Adrenal gland (tissue), 19 donors: ENCODE measurements at places on chromosomes 3 and 15. TPM values are rescaled to one million over a fixed set of nuclear protein-coding genes. Genes with fewer than 3 reads are reported as not detected.
A peak's percentile ranks its signal among the peaks of the same experiment; 100 is the strongest.

FBXL2 gene
- 25.5 TPM for total RNA-seq

PLAAT1 gene
- total RNA-seq: 2.3 TPM

APBA2 gene
- total RNA-seq: 4.1 TPM

FAM81A gene
- not detected for total RNA-seq

ILDR1 gene
- not detected for total RNA-seq

GPR176 gene
- total RNA-seq: 2.1 TPM

DNA sequence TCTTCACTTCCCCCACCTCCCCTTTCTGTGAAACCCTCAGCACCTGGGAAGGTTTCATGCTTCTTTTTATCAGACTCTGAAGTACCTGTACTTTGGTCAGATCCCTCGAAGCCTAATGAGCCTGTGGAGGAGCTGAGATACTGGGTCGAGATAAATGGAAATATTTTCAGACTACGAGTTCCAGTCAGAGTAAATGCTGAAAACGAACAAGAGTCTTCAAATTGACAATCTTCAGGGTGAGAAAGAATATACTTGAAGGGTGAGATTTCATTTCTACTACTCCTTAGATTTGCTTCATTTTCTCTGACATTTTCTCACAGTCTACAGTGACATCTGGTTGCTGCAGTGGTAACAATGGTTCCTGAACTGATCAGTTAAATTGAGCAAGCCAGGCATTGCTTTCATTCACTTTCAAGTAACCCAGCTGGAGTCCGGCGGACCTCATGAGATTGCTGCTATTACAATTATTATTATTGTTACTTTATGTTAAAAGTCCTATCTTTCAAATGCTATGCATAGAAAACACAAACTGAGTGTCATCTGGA lies 337.2 kb downstream of the VGLL3 start:
- no peak for DNase-seq

- no peak for DNase-seq
These were observed 304.5 kb downstream of the AGBL1 start for GRCh38 chr15:86384186-86384585.

- peak; percentile 86 for DNase-seq
These were observed 35.6 kb upstream of the MUC4 start for GRCh38 chr3:195847055-195847950.

- DNase-seq: no peak
These were observed 396.8 kb downstream of the CADM2 start for GRCh38 chr3:85355572-85355971.

GRCh38 chr15:97691799-97692198 lies 268.7 kb upstream of the ARRDC4 start:
- no peak for DNase-seq

- DNase-seq: peak; percentile 57
These were observed 9.2 kb upstream of the TGFBR2 start for GRCh38 chr3:30597131-30597768.

DNA sequence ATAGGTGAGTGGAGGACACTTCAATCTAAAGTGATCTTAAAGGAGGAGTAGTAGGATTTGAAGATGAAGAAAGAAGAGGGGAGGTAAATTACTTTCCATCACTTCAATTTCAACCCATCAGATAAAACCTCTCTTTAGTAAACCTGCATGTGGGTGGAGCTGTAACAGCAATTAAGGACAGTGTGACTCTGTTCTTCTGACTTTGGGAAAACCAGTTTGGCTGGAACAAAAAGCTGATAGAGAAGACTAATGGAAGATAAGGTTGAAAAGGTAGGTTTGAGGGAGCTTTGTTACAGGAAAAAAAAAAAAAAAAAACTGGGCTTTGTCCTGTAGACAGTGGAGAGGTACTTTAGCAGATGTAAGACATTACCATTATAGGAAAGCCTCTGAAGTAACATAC lies 4.5 kb upstream of the GSK3B start:
- no peak for DNase-seq

DNA sequence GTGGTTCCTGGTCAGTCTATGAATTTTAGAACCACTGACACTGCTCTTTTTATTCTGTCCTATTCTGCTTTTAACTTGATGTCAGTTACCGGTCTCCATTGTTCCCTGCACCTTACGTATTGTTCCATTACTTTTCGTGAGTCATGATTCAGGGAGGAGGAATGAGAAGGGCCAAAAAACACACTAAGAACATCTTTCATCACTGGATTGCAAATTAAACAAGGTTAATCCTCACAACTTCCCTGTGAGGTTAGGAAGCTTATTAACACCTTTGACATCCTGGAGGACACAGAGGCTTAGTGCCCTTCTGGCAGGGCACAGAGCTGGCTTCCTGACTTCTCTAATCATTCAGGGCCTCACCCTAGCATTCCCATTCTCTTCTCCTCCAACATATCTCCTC lies 227.6 kb upstream of the SATB1 start:
- DNase-seq: no peak
